Bronchial epithelial cell (primary cell): ENCODE measurements at places on chromosomes 1 and 21.
A peak's percentile ranks its signal among the peaks of the same experiment; 100 is the strongest.

DNA sequence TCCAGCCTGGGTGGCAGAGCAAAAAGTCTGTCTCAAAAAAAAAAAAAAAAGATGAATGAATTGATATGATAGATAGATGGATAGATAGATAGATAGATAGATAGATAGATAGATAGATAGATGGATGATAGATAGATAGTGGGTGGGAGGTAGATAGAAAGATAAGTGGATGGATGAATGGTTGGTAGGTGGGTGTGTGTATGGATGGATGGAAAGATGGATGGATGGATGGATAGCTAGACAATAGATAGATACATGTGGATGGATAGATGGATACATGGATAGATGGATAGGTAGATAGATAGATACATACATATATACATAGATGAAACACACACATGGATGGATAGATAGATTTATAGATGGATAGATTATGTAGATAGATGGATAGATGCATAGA is 28.5 kb downstream of the TRPM2 start:
- DNase-seq = no peak

DNA sequence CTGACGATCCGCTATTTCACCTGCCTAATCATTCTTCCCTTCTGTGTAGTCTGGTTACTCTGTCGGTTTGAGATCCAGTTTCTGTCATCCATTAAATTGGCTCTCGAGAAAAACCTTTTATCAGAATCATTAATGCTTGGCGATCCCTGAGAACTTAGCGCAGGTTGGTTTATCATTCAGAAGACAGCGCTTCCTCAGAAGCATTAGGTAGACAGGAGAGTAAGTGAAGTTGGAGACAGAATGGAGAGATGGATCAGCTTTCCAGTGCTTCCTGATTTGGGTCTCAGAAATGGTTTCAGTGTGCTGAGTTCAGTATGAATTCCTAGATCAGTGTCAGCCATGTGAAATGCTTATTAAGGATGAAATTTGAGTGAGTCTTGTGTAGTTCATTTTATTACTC is 1.3 kb downstream of the USP1 start:
- DNase-seq = no peak

DNA sequence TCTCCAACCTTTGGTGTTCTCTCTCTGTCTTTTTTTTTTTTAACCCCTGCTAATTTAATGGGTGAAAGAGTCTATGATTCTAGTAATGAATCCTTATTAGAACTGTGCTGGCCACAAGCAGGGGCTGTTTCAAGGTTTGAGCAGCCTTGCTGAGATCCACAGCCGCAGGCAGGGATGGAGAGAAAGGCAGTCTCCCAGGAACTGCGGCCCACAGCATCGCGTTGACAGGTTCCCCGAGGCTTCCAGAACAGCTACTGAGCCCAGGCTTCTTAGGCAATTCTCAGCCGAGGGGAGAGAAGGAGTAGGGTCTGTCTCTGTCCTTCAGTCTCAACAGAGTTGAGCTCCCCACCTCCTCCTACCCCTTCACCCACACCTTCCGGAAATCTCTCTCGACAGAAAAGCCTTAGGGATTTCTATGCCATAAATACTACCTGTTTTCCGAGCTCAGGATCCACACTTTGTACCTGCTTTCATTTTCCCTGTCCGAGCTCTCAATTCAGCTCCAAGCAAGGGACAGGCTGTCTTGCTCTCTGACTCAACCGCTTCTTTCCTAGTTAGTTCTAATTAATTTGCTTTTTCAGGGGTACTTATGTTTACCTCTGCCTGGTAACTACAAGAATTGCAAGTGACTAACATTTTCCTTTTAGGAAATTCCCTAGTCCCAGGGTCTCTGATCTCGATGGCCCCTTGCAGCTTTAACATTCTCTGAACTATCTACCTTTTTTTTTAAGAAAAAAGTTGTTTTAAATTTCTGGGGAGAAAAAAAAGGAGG is 6.7 kb upstream of the CASZ1 start:
- no peak for DNase-seq

DNA sequence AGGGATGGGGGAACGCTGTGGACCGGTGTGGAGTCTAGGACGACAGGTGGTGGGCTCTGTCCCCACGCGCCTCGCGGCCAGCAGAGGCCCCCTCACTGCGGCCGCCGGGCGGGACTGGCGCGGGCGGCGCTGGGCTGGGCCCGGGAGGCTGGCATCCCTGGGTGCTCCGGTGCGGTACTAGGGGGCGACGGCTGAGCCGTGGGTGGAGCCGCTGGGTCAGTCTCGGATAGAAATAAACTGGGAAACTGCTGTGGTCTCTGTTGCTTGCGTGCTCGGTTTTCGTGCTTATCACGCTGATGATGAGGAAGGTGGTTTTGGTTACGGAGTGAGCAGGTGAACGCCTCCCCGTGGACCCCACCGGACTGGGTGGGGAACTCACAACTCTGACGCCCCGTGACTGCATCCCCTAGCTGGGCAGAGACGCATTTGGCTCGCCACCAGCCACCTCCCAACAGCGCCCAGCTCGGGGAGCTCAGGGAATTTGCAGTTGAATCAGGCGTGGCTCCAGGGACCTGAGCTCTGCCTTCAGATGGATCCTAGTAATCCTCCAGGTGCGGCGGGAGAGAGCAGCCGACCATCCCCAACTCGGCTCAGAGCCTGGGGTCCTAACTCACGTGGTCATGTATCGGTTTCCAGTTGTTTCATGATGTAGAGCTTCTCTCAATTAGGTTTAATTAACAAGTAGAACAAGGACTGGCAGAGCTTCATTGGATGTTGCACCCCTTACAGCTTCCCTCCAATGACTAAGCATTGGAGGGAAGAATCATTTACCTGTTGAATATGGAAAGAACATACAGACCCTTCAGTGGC is 32.1 kb downstream of the HSD17B7 start:
- no peak for DNase-seq

- DNase-seq = no peak
Observed at GRCh38 chr1:10867138-10867721, 70.8 kb upstream of the CASZ1 start.

GRCh38 chr1:66452982-66453381 is 81.0 kb upstream of the SGIP1 start:
- DNase-seq = no peak

DNA sequence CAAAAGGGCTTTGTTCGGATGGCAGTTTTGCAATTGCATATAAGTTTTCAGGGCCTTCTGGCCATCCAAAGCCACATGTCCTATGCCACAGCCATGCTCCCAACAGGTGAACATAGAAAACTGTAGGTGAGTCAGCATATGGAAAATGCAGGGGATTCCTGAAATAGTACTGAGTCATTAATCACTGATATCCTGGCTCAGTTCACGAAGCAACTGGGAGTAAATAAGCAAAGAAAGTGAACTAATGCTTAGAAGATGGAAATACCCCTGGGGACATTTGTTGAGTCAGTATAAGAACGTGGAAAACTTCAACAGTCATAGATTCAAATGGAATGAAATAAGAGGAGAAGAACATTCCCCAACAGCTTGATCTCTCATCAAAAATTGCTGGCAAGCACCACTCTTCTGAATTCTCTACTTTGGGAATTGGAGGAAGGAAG is 148.9 kb upstream of the RUNX1 start:
- DNase-seq = peak; percentile 99

DNA sequence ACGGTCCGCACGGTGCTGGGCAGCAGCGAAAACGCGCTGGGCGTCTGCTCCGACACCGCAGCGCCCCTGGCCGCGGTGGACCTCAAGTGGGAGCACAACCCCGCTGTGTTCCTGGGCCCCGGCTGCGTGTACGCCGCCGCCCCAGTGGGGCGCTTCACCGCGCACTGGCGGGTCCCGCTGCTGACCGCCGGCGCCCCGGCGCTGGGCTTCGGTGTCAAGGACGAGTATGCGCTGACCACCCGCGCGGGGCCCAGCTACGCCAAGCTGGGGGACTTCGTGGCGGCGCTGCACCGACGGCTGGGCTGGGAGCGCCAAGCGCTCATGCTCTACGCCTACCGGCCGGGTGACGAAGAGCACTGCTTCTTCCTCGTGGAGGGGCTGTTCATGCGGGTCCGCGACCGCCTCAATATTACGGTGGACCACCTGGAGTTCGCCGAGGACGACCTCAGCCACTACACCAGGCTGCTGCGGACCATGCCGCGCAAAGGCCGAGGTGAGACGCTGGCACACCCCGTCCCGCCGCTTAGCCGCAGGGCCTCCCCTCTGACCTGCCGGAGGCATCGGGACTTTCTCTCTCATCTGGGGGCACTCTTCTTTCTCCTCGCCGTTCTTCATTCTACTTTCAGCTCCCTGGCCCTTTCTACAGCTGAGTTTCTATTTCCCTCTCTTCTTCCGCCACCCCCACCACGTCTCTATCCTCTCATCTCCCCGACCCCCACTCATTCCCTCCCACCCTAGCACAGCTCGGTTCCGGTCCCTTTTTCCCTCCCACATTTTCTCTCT is 1.0 kb downstream of the NPR1 start:
- DNase-seq = no peak

DNA sequence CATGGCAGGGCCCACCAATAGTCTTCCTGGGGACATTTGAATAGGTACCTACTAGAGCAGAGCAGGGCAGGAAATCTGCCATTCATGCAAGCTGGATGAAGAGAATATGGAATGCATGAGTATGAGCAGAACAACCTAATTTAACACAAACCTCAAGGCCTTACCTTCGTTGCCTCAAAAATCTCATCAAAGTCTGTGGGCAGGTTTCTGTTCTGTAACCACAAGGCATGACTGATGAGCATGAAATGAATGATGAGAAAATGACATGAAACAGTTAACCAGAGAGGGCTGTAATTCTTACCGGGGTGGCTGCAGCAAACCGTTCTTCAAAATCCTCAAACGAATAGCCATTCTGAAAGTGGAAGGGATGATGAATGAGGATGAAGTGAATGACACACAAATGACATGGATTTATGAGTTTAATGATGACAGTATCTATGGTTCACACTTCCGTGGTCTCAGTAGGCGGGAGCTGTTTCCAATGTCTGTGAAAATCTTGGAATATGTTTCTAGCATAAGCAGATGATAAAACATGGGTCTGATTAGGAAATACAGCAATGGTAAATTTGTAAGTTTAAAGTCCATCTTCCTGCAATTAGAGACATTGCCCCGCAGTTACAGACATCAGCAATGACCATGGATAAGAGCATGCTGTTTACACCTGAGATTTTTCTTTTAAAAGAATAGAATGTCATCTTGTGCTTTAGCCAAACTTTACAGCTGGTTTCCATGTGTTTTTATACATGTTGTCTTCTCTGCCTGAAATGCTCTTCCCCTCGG is 67.6 kb upstream of the C8B start:
- DNase-seq = no peak

GRCh38 chr1:175124861-175125260 is 57.2 kb downstream of the TNN start:
- DNase-seq = no peak

DNA sequence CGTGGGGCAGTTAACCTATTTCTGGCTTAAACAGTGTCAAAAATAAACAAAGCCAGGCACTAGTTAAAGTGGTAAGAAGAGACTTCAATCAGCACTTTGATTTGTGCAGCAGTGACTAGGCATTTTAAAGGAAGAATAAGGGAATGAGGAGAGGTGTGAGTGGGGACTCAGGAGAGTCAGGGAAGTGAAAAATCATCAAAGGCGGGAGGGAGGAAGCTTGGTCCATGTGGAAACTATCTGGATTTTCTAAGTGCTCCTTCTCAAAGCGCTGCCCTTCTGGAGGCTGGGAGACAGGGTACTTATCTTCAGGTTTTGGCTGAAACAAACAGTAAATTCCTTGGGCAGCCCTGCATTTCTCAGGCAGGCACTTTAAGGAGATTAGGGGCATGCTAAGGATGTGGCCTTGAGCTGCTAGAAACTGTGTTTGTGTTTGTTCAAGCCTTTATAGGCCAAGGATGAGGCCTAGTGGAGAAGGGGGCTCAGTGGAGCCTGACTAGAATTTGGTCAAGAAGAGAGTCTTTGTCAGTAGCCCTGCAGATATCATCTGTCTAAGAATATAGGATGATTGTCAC is 486.5 kb downstream of the SIPA1L2 start:
- no peak for DNase-seq

DNA sequence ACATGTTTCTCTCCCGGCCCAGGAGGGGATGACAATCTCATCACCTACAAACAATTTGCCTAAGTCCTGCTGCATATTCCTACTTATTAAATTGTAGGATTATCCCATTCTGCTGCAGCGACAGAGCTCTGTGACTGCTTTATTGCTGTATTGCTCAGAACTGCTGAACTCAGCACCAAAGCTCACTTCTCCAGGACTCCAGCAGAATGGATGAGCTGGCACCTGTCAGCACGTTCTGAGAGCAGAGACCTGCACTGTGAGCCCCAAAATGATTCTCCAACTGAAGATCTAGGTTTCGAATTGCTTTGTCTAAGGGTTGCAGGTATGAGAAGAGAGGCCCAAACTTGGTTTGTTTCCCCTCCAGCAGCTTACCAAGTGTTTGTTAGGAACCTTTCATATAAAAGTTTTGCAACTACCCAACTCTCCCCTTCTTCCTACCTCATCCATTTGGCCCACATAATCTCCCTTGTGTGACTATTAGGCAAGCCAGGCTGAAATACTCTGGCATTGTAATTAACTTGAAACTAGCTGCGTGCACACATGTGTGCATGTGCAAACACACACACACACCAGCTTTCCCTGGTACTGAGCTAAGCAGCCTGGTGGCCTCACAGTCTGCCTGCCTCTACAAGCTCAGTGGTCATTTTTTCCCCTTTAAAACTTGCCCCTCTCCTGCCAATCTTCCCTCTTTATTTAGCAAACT is 161.4 kb upstream of the CAMK1G start:
- no peak for DNase-seq

GRCh38 chr1:234610061-234610665 is at the start of gene IRF2BP2:
Gene IRF2BP2, minus strand, starts transcription at chr1:234610178. Its CDS starts 684 bp downstream, at chr1:234609494.
- no peak for DNase-seq

DNA sequence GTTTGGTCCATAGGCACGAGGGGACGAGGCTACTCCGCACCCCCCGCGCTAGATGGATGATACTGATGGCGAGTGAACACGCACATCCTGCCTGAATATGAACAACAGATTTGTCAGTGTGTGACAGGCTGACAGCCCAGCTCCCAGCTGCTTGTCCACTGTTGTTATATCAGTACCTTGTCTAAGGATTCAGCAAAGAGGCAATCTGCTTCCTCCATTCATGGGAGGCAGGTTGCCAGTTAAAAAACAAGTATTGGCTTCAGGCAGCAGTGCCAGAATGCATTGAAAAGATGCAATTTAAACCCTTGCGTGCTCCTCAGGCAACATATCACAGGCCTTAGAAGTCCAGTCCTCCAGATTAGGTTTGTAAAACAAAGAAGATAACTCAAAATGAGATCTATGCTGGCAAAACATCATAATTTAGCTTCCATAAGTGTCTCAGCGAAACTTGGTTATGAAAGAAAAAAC is 223.3 kb downstream of the GPATCH2 start:
- no peak for DNase-seq

GRCh38 chr1:93616996-93617669 is 64.5 kb downstream of the BCAR3 start:
- no peak for DNase-seq

DNA sequence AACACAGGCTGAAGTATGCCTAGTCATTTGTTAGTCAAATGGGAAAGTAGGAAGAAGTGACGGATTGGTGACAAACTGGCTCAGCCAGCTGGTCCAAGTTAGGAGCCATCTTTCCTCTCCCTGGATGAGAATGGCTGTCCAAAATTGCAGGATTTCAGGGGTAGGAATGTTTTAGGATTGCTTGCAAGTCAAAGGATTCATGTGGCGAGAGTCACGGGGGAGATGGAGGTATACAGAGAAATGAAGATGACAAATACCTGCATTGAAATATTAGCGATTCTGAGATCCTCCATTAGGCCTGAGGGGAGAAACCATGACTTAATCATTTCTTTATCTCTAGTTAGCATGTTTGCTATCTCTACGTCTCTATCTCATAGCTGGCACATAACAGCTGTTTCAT is 41.8 kb upstream of the PIGC start:
- no peak for DNase-seq

GRCh38 chr1:79695138-79695537 is 688.6 kb upstream of the ADGRL4 start:
- DNase-seq = no peak
